RCC 7860 (cell line): ENCODE measurements at places on chromosomes 11 and 22.
A peak's percentile ranks its signal among the peaks of the same experiment; 100 is the strongest.

- no peak for DNase-seq
These were observed 38.0 kb downstream of the ADAMTS15 start for GRCh38 chr11:130486391-130486836.

GRCh38 chr22:17705951-17706900 is 67.7 kb downstream of the BCL2L13 start:
- peak; percentile 90 for DNase-seq

- no peak for DNase-seq
These were observed 3.2 kb downstream of the RASSF7 start for GRCh38 chr11:563812-564578.

GRCh38 chr11:63785823-63786222 is 17.2 kb upstream of the ZFTA start:
- no peak for DNase-seq

GRCh38 chr11:134356656-134357544 is 25.1 kb downstream of the GLB1L2 start:
- no peak for DNase-seq

- no peak for DNase-seq
These were observed 18.3 kb upstream of the CLMP start for GRCh38 chr11:123213307-123213771.

DNA sequence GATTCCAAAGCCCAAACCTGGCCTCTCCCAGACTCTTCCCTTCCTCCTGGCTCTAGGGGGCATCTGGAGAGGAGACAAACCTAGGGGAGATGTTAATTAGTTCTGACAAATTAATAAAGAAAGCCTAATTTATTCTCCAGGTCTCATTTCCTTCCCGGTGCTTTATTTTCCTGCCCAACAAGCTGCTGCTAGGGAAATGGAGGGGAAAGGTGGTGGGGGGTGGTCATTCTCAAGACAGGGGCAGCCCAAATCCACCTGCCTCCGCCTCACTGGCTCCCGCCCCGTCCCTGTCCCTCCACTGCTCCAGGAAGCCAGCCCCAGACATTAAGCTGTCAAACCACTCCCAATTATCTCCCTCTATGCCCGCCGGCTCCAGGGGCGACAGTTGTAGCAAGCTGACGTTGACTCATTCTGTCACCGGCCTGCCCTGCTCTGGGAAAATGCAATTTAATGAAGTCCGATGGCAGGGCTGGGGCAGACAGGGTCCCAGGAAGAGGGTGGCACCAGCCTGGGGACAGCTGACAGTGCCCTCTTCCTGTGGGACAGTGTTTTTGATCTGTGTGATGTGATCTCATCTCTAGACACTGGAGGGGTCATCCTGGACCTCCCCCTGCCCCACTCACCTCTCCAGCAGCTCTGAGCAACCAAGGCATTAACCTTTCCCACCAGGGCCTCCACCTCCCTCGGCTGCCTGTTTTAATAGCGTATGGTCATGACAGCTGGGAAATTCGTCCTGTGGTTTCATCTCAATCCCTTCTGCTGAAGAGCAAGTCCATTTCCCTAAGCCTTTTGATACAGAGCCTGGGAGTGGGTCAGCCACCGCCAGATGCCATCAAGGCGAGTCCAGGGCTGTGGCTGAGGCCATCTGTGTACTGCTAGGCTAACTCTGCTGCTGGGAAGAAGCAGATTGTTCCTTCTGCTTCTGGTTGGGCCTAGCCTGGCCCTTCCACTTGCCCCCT is 27.1 kb downstream of the NECTIN1 start:
- DNase-seq: peak; percentile 70

GRCh38 chr11:70763606-70764005 is 365.3 kb downstream of the CTTN start:
- DNase-seq: no peak

DNA sequence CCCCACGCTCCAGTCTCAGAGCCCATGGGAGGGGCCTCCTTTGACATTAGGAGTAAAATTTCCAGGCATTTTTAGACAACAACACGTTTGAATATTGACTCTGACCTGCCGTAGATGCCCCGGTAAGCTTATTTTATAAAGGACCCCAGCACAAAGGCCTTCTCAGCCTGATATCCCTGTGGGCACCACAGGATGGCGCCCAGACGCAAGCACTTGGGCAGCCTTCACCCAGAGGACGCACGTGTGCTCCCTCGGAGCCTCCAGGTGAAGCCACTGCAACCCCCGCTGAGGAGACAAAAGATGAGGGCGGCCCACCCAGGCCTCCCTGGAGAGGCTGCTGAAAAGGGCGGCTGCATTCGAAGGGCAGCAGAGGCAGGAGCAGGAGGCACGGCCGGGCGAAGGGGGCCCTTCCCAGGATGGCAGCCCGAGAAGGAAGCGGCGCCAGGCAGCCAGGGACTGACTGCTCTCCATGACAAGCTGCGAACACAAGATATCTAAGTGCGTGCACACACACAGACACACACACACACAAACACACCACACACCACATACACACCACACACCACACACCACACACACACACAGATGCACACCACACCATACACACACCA is 15.2 kb upstream of the TH start:
- DNase-seq: no peak

DNA sequence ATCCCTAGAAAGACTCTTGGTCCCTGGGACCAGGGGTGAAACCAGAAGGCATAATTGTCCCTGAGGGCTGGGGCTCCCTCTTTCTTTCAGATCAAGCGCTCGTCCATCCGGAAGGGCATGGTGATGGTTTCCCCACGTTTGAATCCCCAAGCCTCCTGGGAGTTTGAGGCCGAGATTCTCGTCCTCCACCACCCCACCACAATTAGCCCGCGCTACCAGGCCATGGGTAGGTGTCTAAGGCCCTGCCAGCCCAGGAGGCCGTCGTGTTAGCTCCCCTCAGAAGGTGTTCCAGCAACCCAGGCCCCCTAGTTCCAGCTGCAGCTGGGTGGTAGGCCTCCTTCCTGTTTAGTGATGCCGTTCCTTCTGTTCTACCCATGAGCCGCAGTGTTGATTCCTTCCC is 21.4 kb downstream of the GTPBP1 start:
- no peak for DNase-seq

GRCh38 chr11:44868455-44869421 is 81.9 kb downstream of the TP53I11 start:
- no peak for DNase-seq

DNA sequence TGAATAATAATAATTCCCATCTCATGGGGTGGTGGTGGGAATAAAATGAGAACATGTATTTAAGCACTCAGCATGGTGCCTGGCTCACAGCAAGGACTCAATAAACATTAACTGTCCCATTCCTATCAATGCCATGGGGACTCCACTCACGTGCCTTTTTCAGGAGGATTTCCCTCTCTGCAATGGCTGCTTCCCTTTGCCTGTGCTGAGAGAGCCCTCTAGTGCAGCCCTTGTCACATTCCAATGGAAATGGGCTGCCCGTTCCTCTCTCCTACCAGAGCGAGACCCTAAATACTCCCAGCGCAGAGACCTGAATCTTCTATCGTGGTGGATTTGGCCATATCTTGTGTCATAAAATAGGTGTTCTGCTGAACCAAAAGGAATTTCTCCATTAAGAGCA is 621.5 kb upstream of the B3GAT1 start:
- no peak for DNase-seq

DNA sequence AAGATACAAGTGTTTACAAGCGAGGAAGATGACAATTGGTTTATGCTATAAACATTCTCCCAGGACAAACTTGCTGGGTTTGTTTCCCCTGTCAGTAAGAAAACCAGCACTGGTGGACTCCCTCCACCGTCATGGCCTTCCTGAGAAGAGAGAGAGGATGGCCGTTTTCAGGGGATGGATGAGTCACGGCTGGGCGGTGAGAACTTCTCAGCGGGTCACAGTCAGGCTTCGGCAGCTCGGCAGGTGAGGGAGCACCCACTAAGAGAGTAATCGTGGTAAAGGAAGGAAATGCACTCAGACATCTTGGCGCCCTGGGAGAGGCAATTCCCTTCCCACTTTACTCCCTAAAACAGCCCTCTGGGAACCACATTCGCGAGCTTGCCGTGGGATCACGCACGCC is 83.9 kb downstream of the NCAM1 start:
- peak; percentile 48 for DNase-seq

GRCh38 chr22:41940832-41941765 is 5.9 kb downstream of the CENPM start:
- DNase-seq: peak; percentile 81

- peak; percentile 91 for DNase-seq
These were observed 694.7 kb downstream of the NTM start for GRCh38 chr11:132064987-132065620.

GRCh38 chr11:61027141-61027840 is 55.8 kb downstream of the CD6 start:
- DNase-seq: no peak

DNA sequence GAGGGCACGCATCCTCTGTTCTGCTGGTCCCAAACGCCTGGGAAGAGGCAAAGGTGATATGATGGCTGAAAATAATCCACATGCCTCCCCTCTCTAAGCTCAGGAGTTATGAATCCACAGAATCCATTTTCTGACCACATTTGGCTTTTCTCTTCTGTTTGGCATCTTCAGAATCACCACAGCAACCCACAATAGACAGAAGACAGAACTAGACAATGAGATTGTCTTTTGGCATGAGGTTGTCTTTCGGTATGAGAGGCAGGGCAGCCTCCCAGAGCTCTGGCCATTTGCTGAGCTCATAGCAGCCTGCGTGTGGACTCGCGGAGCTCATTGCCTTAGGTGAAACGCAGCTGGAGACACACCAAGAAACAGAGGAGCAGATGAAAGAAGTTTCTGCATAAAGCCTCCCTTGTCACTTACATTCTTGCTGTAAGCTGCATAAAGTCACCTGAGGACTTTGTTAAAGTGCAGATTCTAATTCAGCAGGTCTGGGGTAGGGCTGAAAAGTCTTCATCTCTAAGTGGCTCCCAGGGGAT is 868.0 kb downstream of the NTM start:
- DNase-seq: no peak

DNA sequence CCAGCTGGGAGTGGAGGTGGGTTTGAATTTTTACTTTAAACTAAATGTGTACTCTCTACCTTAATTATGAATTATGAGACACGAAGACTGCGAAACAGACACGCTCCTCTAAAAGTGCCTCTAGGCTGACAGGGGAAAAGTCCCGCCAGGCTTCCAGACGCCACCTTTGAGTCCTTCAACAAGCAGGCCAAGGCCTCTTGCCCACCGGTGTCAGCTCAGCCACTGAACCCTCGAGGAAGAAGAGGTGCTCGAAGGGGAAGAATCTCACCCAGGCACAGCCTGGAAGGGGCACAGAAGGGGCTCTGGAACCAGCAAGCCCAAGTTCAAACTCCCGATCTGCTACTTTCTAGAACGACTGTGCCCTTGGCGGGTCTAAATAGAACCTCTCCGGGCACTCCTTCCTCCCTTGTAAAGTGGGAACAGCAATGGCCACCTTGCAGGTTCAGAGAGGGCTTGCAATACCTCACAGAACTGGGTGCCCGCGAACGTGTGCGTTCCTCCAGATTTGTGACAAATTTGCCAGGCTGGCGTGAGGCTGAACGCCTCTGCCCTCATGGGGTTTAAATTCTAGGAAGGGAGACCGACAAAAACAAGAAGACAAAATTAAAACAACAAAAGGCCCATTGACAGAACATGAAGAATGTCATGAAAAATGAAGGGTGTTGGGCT is 158.5 kb upstream of the GRK3 start:
- DNase-seq: no peak

DNA sequence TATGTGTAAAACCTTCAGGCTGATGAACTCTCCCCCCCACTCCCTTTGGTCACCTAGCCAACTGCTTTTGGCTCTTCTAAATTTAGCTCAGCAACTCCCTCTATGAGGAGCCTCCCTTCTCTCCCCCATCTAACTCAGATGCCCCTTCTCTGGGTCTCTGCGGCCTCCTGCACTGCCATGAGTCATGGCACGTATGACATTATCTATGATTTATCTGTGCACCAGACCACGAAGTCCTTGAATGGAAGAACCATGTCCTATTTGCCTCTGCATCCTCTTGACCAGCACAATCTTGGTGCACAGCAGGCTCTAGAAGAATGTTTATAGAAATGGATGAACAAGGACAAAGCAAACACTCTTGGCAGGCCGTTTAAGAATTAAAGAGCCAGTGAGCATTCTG is 46.0 kb downstream of the RPL27A start:
- DNase-seq: peak; percentile 81

DNA sequence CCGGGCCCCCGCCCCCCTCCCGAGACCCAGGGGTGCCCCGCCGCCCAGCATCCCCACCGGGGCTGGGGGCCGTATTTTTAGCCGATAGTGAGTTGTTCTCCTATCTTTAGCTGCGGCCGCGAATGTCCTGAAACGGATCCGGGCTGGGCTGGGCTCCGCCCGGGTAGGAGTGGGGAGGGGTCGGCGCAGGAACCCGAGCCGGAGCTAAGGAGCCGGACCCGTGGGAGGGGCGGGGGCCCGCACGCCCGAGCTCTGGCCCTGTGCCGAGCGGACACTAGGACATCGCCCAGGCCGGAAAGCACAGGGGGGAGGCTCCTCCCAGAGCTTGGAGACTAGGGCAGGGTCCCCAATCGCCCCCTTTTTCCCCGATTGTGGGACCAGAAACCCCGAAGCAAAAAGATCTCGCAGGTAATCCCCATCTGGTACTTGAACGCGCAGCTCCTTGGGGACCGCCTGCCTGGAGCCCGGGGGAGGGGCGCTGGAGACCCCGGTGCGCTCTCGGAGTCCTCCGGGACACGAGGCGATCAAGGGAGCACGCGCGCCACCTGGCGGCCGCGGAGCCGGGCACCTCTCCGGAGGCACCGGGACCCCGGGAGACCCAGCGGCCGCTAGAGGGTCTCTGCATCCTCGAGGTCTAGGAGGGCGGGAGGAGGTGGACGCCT is 669 bp downstream of the CDC42EP2 start:
- DNase-seq: peak; percentile 48

DNA sequence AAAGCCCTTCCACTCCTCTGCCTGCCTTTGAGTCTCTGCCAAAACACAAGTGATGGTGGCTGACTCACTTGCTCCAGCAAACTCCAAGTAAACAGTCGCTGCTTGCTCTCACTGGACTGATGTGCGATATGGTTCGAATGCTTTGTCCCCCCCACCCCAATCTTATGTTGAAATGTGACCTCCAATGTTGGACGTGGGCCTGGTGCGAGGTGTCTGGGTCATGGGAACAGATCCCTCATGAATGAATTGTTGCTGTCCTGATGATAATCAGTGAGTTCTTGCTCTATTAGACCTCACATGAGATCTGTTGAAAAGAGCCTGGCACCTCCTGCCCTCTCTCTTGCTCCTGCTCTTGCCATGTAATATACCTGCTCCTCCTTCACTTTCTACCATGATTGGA is 747.9 kb downstream of the OPCML start:
- DNase-seq: no peak

GRCh38 chr11:9823887-9824385 is 160.1 kb downstream of the SWAP70 start:
- DNase-seq: no peak

- no peak for DNase-seq
These were observed 338.6 kb upstream of the B3GAT1 start for GRCh38 chr11:134750619-134751018.

GRCh38 chr22:39132871-39133524 is 19.5 kb downstream of the CBX7 start:
- DNase-seq: no peak
